ENCODE measurements at places on chromosomes 7 and 10. TPM values are rescaled to one million over a fixed set of nuclear protein-coding genes. Genes with fewer than 3 reads are reported as not detected.

DNA sequence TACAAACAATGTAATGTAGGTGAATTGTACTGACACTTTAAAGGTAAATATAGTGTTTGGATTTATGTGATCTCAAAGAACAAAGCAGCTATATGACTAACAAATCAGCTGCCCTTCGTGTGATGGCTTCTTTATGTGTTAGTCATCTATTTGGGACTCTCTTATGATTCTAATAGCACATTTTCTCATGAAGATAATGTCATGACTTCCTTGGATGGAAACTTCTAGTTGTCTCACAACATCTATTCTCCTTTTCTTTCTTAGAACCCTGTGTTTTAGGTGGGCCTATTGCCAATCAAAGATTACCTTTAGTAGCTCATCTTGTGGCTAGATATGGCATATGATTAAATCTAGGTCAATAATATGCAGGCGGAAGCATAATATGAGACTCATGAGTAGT lies 45.0 kb downstream of the TMEM106B start:
- DNase-seq = no peak

DNA sequence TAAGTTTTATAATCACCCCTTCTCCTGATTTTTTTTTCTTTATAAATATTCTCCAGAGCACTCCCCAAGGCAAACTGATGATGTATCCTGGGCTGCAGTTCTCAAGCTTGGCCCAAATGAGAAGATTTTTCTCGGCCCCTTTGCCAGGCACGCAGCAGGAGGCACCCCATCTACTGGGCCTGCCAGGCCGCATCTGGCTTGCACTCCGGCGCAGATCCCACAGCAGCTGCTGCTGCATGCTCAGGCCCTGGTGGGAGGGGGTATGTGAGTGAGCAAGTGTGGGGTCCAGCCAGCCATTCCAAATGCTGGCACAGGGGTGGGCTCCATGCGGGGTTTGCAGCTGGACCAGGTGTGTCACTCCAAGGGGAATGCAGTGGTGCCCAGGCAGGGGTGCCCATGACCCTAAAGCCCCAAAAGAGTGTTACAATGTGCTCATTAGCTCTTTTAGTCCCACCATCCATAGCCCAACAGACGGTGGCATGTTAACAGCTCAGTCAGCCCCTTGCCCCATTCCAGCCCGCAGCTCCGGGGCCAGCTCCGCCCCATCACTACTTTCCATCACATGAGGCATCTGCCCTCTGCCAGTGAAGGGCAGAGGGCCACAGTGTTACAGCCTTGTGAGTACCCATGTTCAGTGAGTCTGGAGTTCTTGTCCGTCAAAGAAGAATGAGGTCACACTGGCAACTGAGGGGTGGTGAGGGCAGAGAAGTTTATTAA lies 25.9 kb downstream of the OAT start:
- DNase-seq = peak; percentile 67

DNA sequence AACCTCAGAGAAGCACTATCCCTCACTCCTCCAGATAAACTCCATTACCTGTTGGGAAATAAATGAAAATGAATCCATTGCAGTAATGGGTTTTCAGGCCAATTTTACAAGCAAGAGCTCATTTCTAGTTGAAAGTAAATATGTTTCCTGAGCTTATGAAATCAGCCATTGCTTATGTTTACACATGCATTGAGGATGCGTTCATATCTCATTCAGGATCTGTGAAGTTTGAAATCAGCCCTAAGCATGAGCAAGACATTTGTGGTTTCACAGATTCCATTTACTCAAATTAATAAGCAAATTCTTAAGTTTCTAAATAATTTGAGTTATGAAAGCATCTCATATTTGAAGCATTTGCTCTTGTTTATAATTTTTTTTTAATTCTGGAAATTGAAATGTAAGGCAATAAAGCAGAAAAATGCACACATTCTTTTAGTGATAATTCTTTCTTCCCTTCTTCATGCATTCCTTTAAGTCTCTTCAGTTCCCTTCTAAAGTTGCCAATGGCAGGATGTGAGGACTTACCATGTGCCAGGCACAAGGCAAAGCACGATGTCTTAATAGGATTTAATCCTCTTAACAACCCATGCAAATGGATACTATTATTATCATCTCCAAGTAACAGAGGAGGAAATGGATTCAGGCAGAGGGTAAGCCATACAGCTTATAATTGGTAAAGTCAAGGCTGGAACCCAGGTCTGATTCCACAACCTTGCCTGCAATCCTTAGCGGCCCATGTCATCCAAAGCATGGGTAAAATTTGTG lies 35.0 kb upstream of the CTTNBP2 start:
- DNase-seq = no peak

DNA sequence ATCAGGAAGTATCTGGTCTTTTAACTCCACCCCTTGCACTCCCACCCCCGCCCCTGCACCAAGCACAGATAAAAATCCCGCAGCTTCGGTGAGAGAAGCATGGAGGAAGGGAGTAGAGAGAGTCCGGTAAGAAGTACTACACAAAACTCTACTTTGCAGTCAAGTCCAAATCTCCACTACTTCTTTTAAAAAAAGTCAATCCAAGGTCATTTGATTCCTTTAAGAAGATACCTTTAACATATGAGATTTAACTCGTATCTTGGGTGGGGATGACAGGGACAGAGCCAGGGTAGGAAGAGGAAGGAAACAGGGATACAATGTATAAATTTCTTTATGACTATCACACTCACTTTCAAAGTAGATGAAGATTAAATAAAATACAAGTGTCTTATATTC lies 132.1 kb downstream of the NRBF2 start:
- DNase-seq = no peak

DNA sequence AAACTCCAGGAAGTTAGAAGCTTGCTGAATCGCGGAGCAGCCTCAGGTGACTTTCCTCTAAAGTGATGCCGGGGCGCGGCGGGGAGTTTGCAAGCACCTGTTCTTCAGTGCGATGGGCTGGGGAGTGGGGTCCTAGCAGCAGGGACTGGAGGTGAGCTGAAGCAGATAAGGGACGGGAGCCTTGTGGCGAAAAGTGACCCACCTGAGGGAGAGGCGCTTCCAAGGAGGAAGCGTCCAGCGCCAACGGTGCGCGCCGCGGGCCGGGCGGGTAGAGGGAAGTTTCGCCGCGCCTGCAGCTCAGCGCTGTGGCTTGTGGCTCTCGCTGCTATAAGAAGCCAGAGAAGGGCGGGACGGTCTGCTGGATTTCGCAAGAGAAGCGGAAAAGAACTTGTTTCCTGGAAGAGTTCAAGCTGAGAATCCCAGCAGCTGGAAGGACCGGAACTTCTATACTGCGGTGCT lies at the start of gene STEAP4:
STEAP4 (minus strand) TSS at position 305 of the 459 bp plus-strand sequence. CDS start 22,625 bp downstream, outside the sequence.
- peak; percentile 92 for DNase-seq

- DNase-seq = no peak
These were observed 8.3 kb upstream of the DENND10 start for GRCh38 chr10:119095640-119096039.

DNA sequence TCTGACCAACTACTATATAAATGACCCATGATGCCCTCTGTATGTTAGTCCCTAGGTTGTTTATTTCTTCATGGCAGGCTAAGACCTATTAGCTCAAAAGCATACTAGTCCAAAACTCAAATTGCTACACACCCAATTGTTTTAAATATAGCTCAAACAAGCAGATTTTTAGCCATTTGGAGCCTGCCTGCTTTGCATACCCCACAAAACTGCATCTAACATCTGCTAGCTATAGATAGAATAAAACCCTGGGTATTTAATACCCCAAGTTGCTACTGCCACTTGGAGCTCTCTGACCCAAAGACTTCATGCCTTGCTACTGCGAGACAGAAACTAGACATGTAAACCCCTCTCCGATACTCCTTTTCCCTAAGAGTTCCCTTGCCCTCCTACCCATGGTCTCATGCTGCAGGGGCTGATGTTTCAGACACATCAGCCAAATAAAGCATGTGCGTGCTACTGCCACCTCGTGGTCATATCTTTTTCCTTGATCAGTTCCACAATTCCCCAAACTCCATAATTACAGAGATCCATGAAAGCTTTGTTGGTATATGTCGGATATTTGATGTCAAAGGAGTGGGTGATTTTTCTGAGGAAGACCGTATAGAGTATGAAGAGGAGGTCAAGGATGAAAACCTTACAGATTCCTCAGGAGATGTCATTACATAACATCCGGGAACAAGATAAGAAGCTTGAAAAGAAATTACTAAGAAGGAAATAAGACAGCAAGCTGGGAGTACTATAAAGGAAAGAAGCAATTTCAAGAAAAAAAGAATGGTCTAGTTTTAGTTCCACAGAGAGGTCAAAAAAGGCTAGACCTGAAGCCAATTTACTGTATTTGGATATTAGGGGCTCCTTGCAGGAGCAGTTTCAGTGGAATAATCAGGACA lies 386.6 kb downstream of the SH2D4B start:
- no peak for DNase-seq

- DNase-seq = no peak
These were observed 4.0 kb downstream of the GNB2 start for GRCh38 chr7:100677308-100678267.

DNA sequence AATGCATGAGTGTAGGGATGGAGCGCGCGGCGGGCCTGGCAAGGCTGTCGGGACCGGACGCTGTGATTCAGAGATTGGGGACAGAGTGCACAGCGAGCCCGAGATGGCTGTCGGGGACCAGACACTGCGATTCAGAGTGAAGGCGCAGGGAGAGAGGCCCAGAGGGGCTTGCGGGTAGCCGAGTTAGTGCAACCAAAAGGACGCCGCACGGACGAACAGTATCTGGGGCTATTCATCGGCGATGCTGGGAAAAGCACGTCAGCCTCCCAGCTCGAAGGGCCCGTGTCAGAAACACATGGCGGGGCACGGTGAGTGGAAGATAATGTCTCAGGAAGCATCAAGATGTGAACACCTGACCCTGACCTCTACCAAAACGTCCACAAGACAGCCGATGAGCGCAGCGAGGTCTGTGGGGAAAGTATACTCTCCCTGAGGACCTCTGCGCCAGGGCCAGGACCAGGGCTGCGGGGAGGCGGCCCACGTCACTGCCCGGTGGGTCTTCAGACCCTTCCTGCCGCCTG lies 215.8 kb downstream of the ZMYND11 start:
- no peak for DNase-seq

DNA sequence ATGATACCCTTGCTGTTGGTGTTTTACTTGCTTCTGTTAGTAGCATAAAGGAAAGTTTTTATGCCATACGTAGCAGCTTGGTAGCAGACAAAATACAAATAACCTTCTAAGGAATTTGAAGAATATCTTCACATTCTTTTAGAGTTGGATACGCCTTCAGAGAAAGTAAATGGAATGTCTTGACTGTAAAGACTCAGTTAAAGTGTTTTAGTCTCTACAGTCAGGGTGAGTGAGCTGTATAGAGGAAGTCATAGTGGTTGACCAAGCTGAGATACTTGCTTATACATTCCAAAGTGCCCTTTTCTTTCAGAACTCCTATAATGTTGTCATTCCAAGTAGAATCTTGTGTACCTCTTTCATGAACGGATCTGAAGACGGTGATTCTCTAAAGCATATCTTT lies 37.7 kb downstream of the RABGEF1 start:
- no peak for DNase-seq

DNA sequence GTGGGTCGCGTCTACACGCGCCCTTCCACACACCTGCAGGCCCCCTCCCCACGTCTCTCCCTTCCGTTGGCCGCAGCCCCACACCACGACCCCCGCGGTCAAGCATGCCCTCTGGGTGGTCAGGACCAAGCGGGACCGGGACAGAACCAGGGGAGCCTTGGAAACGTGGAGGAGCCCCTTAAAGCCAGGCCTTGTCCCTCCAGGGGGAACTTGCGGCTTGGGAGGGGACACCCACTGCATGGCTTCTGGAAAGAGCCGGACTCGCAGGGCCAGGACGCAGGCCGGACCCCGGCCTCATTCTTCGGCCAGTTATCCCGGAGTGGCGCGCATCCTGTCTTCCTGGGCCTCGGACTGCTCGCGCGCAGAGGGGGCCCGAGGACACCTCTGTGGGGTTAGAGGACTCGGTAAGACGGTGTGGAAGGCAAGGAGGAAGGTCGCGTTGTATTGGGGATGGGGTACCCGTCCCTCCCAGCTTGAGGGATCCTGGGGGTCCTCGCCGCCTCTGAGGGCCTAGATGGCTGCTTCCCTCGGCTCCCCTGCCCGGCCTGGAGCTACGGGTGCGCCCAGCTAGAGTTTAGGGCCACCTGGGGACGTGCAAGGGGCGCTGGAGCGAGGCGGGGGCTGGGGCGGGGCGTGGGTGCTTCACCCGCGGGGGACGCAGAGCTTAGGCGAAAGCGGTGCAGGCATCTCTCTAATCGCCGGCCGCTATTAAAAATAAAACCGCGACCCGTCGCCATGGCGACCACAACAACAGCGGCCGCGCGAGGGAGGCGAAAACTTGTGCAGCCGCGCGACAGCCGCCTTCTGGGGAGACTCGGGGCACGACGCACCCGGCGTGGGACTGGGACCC lies 1.8 kb upstream of the PDGFA start:
- DNase-seq = peak; percentile 91

GRCh38 chr10:61153771-61154170 lies 209.8 kb upstream of the RHOBTB1 start:
- DNase-seq = no peak

- DNase-seq = no peak
These were observed 178.2 kb upstream of the KLF6 start for GRCh38 chr10:3963191-3963673.

The FAM25G gene
- not detected for total RNA-seq

The NSUN6 gene
- total RNA-seq = 35.6 TPM

The CARD11 gene
- total RNA-seq = 7.0 TPM

The AKR1C4 gene
- not detected for total RNA-seq

The OR2A1 gene
- total RNA-seq = 0.14 TPM

The LIPN gene
- 1.0 TPM for total RNA-seq

The ANKRD1 gene
- total RNA-seq = 46.6 TPM

The MYO1G gene
- total RNA-seq = 46.5 TPM

The SFTPA1 gene
- 5,575 TPM for total RNA-seq

The HYAL4 gene
- not detected for total RNA-seq

Measured in upper lobe of left lung (tissue), 6 donors.